ENCODE measurements at places on chromosomes 5 and 9. TPM values are rescaled to one million over a fixed set of nuclear protein-coding genes. Genes with fewer than 3 reads are reported as not detected.

- DNase-seq, result peak; percentile 17
- H3K4me3 ChIP-seq, result no peak overlapping the region
- no peaks in the 10 kb centered on the region for H3K27me3 ChIP-seq
These were observed 295.1 kb downstream of the BNC2 start for GRCh38 chr9:16575142-16575985.

- no peak overlapping the region for H3K4me3 ChIP-seq
- no peak overlapping the region for H3K27ac ChIP-seq
- H3K27me3 ChIP-seq, result no peaks in the 10 kb centered on the region
These were observed 21.8 kb downstream of the ZFR start for GRCh38 chr5:32422697-32423096.

DNA sequence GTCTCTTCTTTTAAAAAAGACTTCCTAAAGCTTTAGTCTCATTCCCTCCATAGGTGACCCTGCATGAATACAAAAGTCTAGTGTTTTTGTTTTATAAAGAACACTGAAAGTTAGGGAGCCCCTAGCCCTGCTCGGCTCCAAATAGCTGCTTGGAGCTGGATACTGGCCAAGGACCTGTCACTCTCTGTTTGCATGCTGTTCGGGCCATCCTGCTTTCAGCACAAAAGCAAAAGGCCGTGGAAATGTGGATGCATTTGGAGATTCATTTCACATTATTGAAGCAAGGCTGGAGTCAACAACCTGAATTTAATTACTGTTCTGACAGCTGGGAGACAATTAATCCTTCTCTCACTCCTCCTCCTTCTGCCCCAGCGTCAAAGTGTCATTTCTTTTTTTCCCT lies 151.7 kb upstream of the NMUR2 start:
- H3K36me3 ChIP-seq, result no peaks in the 10 kb centered on the region
- no peak overlapping the region for H3K4me3 ChIP-seq
- DNase-seq, result no peak
- H3K27me3 ChIP-seq, result no peaks in the 10 kb centered on the region
- H3K4me1 ChIP-seq, result no peaks in the 10 kb centered on the region

GRCh38 chr5:55254802-55255201 lies 21.4 kb upstream of the CCNO start:
- H3K4me3 ChIP-seq, result no peak overlapping the region
- DNase-seq, result no peak
- peaks cover 6% of the 10 kb centered on the region for H3K36me3 ChIP-seq

GRCh38 chr5:116442095-116442534 lies 132.5 kb downstream of the SEMA6A start:
- H3K36me3 ChIP-seq, result no peaks in the 10 kb centered on the region
- H3K27ac ChIP-seq, result no peak overlapping the region
- no peak overlapping the region for H3K4me3 ChIP-seq
- no peaks in the 10 kb centered on the region for H3K27me3 ChIP-seq
- DNase-seq, result no peak

GRCh38 chr5:142319560-142320429 lies 5.0 kb downstream of the SPRY4 start:
- no peak for DNase-seq
- H3K4me3 ChIP-seq, result no peak overlapping the region
- no peak overlapping the region for H3K27ac ChIP-seq
- H3K4me1 ChIP-seq, result peaks cover 73% of the 10 kb centered on the region
- H3K27me3 ChIP-seq, result no peaks in the 10 kb centered on the region

DNA sequence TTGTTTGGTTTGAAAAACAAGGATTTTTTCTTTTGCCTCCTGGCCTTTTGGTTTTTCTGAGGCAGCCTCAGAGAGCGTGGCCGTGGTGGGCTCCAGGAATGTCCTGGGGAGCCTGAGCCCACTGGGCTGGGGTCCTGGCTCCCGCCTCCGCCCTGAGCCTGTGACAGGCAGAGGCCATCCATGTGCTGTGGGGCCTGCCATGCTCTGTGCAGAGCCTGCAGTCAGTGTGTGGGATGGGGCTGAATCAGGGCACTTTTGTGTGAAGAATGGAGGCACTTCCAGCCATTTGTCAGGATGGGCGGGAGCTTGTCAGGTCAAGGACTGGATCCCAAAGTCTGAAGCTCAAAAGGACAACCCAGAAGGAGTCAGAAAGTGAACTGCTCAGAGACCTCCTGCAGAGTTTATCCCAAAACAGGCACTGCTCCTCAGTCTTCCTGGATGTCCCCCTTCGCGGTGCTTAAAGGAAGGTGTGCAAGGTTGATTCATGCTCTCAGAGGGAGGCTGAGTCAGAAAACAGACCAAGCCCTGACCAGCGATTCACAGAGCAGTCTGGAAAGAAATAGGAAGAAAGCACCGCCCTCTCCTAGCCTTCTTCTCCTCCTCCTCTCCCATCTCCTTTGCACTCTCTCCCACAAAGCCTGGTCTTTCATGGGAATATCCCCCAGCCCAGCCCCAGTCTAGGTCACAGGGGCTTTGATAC lies 53.2 kb downstream of the MVB12B start:
- H3K4me3 ChIP-seq, result no peak overlapping the region
- no peak overlapping the region for H3K27ac ChIP-seq
- peaks cover 2% of the 10 kb centered on the region for H3K36me3 ChIP-seq
- DNase-seq, result no peak
- H3K4me1 ChIP-seq, result peaks cover 15% of the 10 kb centered on the region

- H3K4me1 ChIP-seq, result peaks cover 19% of the 10 kb centered on the region
- peak overlapping the region; percentile 63 for H3K27ac ChIP-seq
- no peak overlapping the region for H3K4me3 ChIP-seq
These were observed 27.1 kb downstream of the ERAP1 start for GRCh38 chr5:96780626-96781025.

- H3K4me3 ChIP-seq, result no peak overlapping the region
- no peaks in the 10 kb centered on the region for H3K27me3 ChIP-seq
- no peak overlapping the region for H3K27ac ChIP-seq
These were observed 64.5 kb downstream of the EPB41L4B start for GRCh38 chr9:109256336-109256735.

DNA sequence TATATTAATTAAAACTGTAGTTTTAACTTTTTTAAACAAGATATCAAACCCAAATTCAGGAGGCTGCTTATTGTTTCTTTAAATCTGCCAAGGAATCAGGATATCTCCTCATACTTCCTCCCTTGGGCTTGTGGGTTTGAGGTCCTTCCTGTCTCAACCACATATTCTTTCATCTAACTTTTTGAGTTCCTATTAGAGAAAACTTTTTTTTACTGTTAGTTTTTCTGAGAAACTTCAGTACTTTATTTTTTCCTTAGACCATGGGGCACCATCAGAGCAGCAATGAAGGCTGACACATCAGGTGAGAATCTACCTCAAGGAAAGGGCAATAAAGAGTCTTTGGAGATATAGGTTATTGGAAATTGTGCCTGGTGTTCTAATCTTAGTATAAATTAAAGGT lies 56.7 kb downstream of the TSSK1B start:
- no peak overlapping the region for H3K27ac ChIP-seq
- H3K4me1 ChIP-seq, result peaks cover 26% of the 10 kb centered on the region
- peak; percentile 21 for DNase-seq
- no peaks in the 10 kb centered on the region for H3K36me3 ChIP-seq
- no peaks in the 10 kb centered on the region for H3K27me3 ChIP-seq

HSD17B3 gene
- not detected for total RNA-seq

PDE6A gene
- not detected for total RNA-seq

DOK3 gene
- total RNA-seq, result 5.3 TPM

BTNL8 gene
- not detected for total RNA-seq

TERT gene
- total RNA-seq, result not detected

KCNV2 gene
- total RNA-seq, result not detected

OR1N1 gene
- total RNA-seq, result not detected

KIF3A gene
- total RNA-seq, result 15.8 TPM

TCF7 gene
- total RNA-seq, result 2.5 TPM
